Activated T-cell treated with anti-CD3 and anti-CD28 coated beads, Interleukin-2, amount 50 U/mL, for 48 hours (primary cell): ENCODE measurements at places on chromosomes 5 and 9.

GRCh38 chr9:126403397-126403796 lies 76.8 kb downstream of the MVB12B start:
- DNase-seq = no peak

DNA sequence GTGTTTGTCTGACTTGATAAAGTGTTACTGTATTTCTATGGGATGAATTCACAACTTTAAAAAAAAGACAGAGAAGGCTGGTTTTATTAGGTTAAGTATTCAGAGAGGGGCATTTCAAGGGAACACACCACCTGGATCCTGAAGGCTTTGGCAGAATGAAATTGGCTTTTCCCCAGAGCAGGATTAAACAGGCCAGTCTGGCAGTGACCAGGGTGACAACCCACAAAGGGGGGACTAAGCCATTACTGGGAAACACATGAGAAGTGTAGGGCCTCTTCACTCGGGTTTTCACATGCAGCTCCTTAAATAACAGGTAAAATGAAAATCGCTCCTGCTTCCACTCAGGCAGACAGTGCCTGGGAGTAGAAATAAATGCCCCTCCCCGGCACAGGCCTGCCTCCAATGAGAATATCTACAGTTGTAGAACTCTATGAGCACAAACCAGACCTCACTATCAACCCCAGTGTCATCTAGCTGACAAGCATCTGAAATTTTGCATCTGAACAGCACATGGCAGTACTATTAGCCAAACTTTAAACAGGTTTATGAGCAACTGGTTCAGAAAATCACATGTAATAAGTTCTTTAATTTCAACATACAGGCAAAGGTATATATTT lies 85.8 kb downstream of the LHFPL2 start:
- no peak for DNase-seq

DNA sequence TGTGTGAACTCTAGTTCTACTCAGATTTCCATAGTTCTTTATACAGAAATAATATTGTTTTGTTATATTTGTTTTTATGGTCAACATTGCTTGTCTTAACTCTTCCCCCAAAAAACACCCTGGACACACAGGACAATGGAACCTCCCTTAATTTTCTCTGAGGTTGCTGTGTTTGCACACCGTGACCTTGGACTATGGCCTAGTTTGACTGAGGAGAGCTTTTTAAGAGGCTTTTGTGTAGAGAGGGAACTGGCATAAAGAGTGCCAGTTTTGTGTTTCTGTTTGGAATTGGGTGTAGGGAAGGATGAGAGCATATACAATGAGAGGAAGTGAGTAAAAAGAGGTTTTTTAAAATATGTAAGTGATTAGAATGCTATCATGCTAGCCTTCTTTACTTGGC lies 101.1 kb upstream of the MEF2C start:
- no peak for DNase-seq

DNA sequence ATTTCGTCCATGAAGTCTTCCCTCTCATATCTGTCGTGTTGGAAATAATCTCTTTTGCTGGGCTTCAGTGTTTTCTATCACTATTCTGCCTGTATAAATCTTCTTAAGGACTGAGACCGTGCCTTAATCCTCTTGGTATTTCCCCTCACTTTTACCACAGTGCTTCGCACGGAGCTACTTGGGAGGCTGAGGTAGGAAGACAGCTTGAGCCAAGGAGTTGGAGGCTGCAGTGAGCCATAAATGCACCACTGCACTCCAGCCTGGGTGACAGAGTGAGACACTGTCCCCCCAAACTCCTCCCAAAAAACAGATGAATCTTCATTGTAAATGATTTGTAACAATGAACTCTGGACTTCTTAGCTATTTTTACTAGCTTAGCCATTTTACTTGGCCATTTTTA lies 57.8 kb downstream of the PHAX start:
- no peak for DNase-seq

- DNase-seq = no peak
Observed at GRCh38 chr5:133792655-133793054, 175.8 kb downstream of the C5orf15 start.

DNA sequence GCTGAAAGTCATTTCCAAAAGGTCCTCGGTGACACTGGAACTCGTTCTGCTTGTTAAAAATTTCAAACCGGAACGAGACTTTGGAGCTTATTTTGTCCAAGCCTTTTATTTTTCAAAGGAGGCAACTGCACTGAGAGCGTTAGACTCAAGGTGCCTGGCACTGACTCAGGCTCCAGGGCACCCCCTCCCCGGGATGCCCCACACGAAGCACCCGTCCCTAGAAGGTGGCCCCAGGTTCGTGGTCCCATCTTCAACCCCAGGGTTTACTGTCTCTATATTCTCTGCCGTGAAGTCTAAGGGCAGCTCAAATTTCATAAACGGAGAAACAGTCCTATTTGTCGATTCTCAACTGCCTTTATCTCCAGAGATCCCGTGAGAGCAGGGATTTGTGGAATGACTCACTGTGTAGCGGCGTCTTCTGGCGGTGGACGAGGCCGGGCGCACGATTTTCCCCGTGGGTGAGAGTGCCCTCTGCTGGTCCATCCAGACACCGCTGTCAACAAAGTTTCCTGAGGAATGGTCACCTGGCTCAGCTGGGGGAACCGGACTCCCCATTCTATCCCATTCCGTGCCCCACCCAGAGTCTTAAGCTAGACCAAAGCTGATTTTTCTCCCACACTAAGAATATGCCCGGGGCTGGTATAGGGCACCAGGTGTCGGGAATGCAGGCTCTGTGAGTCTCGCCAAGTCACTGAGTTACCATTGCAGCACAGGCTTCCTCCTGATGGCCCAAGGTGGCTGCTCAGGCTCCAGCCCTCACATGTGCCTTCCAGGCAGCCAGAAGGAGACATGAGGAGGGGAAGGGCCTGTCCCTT lies 27.1 kb upstream of the SLC6A19 start:
- peak; percentile 76 for DNase-seq

DNA sequence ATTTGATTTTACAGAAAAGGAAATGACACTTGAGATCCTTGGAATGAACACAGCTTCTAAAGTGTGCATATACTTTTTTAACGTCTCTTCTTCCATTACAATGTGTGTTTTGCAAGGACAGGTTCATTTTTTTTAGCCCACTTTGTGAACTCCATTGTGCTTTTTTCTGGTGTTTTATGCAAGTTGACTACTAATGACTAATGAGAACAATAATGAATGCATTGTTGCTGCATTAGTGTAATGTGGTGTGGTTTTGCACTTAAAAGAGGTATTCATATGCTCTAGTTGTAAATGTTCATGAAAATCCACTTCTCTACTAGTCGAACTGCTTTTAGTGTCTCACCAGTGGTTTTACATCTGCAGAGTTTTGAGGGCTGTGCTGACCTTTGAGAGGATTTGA lies 93.6 kb downstream of the UHRF2 start:
- DNase-seq = no peak

- DNase-seq = no peak
Observed at GRCh38 chr5:178298283-178298807, 65.7 kb upstream of the PHYKPL start.

DNA sequence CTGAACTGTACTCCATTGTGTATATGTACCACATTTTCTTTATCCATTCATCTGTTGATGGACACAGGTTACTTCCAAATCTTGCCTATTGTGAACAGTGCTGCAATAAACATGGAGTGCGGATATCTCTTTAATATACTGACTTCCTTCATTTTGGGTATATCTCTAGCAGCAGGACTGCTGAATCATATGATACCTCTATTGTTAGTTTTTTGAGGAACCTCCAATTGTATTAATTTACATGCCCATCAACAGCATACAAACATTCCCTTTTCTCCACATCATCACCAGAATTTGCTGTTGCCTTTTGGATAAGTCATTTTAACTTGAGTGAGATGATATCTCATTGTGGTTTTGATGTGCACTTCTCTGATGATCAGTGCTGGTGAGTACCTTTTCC lies 81.8 kb upstream of the FAM120A start:
- no peak for DNase-seq

GRCh38 chr5:9625286-9625685 lies 4.9 kb downstream of the TAS2R1 start:
- no peak for DNase-seq

- no peak for DNase-seq
Observed at GRCh38 chr5:163619273-163619934, 114.0 kb downstream of the MAT2B start.

- peak; percentile 89 for DNase-seq
Observed at GRCh38 chr5:160008877-160009590, at the start of gene TTC1. Gene TTC1 (plus strand): TSS chr5:160009139. CDS start chr5:160010529, 1,390 bp downstream.

DNA sequence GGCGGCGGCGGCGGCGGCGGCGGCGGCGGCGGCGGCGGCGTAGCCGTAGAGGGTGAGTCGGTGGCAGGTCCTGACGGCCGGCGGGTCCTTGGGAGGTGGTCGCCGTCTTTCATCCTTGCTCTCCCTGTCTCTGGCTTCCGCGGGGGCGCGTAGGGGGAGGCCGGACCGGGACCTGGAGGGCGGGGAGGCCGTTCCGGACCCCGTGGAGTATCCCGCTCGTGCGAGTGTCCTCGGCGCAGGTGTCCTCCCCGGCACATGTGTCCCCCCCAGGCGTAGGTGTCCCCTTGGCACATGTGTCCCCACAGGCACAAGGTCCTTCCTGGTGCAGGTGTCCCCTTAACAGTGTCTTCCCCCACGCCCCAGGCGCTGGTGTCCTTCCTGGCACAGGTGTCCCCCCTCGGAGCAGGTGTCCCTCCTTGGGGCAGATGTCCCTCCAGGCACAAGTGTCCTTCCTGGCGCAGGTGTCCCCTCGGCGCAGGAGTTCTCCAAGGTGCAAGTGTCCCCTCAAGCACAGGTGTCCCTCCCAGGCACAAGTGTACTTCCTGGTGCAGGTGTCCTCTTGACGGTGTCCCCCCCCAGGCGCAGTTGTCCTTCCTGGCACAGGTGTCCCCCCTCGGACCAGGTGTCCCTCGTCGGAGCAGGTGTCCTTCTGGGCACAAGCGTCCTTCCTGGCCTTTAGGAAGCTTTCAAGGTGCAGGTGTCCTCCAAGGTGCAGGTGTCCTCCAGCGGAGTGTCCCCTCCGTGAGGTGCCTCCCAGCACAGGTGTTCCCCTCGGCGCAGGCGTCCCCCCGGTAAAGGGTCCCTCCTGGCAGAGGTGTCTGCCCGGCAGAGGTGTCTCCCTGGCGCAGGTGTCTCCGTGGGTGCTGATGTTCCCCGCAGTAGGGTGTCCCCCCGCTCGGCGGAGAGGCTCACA lies 519 bp downstream of the EXOC3 start:
- DNase-seq = peak; percentile 53

DNA sequence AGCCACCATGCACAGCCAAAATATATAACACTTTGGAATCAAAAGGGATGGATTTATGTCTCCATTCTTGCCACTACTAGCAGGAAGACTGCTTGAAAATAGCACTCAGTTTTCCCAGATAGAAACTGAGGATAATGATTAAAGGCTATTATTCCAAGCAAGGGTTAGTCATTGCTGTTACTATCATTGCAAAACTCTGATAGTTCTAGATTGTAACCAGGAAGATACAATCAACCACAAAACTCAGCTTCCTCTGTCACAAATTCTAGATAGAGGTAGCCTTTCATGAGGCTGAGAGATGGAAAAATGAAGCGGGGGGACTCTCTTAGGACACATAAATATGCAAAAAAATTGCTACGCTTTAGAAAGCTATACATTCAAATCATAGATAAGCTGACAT lies 3.1 kb downstream of the ANXA1 start:
- DNase-seq = no peak

- DNase-seq = no peak
Observed at GRCh38 chr5:58965677-58966414, 383.0 kb downstream of the RAB3C start.

- DNase-seq = peak; percentile 94
Observed at GRCh38 chr9:97386733-97387503, 25.0 kb upstream of the TDRD7 start.

- no peak for DNase-seq
Observed at GRCh38 chr9:116160676-116161571, 7.3 kb downstream of the PAPPA start.

DNA sequence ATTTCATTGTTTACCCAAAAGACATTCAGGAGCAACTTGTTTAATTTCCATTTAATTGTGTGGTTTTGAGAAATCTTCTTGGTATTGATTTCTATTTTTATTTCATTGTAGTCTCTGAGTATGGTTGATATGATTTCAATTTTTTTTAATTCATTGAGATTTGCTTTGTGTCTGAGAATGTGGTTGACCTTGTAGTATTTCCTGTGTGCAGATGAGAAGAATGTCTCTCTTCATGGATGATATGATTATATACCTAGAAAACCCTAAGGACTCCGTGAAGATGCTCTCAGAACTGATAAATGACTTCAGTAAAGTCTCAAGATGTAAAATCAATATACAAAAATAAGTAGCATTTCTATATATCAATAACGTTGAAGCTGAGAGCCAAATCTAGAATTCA lies 202.4 kb upstream of the CDH9 start:
- DNase-seq = no peak

- DNase-seq = no peak
Observed at GRCh38 chr9:3992222-3992621, 307.6 kb downstream of the GLIS3 start.

DNA sequence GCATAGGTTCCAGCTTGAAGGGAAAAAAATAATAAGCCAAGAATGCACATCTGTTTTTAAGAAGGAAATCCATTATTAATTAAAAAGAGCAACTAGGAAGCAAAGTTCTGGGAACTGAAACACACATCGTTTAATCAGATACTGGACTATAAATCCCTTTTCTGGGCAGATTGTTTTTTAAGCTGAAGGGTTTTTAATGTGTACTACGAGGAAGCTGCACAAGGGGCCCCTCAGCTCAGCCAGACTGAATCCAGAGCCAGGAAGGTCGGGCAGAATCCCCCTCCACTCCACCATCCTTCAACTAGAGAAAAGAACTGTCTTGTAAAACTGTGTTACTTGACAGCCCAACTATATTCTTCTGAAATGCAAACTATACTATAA lies 49.2 kb downstream of the ROR2 start:
- DNase-seq = no peak

DNA sequence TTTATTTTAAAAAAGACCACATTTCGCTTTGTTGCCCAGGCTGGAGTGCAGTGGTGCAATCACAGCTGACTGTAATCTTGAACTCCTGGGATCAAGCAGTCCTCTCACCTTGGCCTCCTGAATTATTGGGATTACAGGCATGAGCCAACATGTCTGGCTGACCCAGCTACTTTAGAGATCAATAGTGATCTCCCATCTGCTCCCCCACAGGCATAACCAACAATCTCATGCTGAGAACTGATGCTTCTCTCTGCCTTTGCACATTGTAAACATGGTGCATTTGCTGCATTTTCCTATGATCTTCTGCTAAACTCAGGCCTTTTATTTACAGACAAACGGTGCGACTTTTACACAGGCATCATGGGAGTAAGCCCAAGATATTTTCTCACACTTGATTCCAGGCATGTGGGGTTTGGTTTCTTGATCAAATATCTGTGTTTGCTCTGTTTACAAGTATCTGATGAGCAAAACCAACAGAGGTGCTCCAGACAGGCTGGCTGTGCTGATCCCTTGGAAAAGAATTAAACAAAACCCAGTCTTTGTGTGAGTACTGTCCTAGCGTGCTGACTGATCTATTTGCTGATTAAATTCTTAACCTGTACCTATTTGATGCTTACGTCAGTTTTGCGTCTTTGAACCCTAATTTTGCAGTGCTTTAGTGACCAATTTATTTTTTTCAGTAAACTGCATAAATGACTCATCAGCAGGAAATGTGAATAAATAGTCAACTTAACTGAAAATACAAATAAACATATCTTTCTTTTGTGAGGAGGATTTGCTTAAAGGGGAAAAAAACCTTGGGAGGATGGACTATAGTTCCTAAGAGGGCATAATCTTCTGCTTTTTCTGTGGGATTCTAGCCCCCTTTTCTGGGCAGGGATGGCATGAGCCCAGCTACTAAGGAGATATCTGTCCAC lies 191.7 kb upstream of the NR3C1 start:
- DNase-seq = no peak

- DNase-seq = no peak
Observed at GRCh38 chr5:81315336-81315735, 13.9 kb downstream of the ZCCHC9 start.
